Activated T-cell treated with anti-CD3 and anti-CD28 coated beads, Interleukin-2, amount 50 U/mL, for 48 hours (primary cell): ENCODE measurements at places on chromosomes 5 and 9.
A peak's percentile ranks its signal among the peaks of the same experiment; 100 is the strongest.

GRCh38 chr9:83617299-83617698 lies 5.6 kb upstream of the IDNK start:
- no peak for DNase-seq

DNA sequence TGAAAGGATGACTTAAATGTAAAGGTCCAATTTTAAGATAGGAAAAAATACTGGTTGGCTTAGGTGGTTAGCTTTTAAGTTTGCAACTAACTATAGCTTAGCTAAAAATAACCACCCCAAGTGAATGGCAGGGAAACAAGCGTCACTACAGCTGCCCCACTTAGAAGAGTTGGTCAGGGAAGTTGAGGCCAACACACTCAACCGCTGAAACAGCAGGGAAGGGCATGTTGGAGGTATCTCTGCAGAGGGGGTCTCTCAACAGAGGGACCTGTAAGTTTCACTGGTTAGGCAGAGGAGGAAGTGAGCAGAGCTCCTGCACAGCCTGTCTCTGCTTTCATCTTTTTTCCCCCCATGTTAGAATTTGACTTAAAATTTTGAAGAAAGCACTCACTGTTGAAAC lies 75.3 kb downstream of the LHFPL2 start:
- no peak for DNase-seq

DNA sequence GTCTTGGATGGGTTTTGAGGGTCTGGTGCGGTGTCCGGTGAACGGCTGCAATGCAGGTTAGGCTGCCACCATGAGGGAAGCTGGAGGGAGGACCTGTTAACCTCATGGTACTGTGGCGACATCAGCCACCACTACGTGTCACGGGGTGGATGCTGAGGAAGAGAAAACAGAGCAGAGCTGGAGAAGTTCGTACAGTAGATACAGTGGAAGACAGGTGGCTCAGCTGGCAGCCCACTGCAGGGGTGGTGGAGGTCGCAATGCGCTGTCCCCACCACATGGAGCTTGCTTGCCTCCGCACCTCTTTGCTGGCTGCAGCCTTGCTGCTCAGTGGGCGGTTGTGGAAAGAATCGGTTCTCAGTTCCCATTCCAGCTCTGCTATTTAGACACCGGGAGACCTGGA lies 2.8 kb downstream of the DCANP1 start:
- no peak for DNase-seq

- no peak for DNase-seq
Measured at GRCh38 chr5:172680921-172681320, 39.9 kb downstream of the NEURL1B start.

DNA sequence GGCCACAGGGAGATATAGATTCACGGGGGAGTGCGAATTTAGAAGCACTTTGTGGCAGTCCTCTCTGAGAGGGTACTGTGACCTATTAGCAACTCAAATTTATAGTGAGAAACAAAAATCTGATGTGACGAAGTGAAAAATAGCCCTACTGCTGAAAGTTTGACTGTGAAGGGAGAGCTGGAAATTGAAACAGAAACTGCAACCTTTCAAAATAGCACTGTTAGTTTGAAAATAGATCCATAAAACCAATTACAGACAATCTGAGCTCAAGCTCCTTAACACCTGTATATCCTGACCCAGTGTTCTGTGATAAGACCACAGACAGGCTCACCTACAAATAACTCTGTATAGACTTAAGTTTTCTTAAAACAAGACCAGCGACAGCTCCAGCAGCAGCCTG lies 420.1 kb downstream of the IRX1 start:
- DNase-seq = no peak

DNA sequence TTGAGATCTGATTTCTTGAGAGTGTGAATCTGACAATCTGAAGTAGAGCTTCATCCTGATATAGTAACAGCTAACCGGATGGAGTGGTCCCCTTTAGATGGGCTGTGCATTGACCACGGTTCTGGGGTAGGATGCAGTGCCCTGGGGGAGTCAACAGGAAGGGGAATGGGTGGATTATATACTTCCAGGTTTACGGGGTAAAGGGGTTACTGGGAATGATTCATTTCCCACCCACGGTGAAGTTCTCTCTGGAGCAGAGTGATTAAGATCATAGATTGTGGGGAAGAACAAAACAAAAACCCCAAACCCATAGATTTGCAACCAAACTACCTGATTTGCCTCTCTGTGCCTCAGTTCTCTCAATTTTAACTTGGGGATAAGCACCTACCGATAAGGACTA lies 1.5 kb upstream of the B4GALT7 start:
- DNase-seq = no peak

DNA sequence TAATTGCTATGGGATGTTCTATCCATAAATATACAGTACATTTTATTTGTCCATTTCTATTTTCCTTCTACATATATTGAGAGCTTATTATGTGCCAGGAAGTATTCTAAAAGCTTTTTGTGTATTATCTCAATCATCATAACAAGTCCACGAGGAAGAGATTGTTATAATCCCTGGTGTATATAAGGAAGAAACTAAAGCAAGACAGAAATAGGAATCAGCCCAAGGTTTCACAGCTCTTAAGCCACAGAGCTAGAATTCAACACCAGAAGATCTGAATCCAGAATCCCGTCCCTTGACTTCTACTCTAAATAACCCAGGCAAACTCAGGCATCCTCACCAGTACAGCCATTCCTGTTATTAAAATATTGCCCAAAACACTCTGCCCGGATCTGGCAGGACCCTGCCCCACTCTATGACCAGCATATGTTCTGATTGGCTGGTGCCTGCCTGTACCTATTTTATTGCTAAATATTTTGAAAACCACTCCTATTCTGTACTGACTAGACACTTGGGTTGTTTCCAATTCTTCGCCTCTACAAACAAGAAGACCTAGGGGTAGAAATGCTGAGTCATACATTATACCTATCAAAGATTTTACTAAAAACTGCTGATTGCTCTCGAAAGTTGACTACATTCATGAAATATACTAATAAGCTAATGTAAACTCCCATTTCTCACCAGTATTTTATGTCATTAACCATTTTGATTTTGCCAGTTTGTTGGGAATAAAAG lies 297.4 kb downstream of the ENC1 start:
- DNase-seq = no peak

DNA sequence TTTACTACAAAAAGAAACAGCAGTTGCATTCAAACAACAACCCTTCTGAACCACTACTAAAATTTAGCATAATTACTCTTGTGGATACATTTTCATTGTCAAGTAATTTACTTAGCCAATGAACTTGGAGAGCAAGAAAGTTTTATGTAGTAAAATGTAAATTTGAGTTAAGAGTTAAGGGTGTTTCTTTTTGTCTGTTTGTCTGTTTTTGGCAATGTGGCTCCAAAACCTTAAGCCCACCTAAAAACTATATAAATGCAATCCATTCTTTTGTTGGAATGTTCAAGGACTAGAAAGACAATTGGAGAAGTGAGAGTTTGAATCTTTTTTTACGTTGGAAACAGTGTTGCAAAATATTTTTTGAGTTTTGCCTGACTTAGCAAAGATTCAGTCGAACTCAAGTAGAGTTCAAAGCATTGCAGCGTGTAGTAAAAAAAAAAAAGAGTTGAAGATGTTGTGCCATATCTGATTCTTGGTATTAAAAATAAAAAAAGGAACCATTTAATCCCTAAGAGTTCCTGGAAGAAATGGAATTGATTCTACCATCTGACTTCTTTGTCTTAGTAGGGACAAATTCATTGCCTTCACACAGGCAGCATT lies 867 bp downstream of the SYK start:
- no peak for DNase-seq

DNA sequence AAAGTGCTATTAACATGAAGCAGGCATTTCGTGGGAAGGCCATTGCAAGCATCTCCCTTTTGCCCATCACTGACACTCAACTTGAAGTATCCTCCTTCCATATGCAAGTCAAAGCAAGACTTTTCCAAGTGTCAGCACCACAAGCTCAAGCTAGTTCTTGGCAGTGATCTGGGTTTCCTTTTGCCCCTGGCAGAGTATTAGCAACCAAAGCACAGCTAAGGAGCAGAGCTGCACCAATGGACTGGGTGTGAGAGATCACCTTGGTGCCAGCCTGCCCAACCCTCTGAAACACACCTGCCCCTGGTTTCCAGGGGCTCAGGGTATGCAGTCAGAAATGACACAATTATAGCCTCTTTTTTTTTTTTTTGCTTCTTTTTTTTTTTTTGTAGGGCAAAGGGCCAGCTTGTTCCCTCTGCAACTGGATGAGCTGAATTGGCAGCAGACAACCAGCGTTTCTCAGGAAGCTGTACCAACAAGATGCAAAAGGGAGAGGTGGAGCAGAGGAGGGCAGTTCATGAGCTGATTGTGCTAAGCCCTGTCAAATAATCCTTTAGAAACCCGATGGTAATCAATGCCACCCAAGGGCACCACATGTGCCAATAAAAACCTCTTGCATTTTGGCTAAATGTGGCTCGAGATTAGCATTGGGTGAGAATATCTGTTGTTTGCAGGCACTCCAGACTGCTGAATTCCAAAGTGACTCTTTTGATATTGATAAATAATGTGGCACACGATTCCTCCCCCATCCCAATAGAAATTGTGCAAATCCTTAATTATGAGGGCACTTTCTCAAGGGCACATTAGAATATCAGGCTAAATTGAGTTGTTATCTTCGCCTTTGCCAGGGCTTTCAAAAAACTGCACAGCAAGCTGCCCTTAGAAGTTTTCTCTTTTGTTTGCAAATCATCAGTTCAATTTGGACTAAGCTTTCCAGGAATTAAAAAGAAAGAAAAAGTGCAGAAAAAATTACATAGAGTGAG lies 192.4 kb downstream of the GAS1 start:
- no peak for DNase-seq

DNA sequence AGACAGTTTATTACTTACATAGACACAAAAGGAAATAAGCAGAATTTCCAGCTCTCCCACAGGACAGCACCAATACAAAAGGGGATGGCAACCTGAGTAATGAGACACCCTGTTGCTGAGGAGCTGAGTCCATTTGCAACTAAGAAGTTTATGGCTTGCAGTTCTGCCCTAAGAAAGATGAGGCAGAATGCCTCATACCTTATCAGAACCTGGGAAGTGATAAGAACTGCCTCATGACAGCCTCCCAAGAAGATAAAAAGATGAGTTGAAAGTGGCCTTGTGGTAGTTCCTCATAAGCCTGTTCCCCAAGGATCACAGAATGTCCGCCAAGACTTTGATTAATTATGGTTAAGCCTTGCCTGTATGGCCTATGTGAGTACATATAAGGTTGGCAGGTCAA lies 41.7 kb downstream of the ZMAT2 start:
- no peak for DNase-seq

DNA sequence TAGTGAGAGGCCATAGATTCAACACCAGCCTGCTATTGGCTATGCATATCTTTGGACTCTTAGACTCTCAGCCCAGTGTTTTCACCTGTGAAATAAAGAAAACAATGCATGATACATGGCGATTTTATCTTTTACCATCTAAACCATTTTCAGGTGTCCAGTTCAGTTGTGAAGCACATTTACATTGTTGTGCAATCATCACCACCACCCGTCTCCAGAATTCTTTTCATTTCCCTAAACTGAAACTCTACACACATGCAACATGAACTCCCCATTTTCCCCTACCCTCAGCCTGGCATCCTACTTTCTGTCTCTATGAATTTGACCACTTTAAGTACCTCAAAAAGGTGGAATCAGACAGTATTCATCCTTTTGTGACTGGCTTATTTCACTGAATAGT lies 420.6 kb downstream of the MED10 start:
- no peak for DNase-seq

DNA sequence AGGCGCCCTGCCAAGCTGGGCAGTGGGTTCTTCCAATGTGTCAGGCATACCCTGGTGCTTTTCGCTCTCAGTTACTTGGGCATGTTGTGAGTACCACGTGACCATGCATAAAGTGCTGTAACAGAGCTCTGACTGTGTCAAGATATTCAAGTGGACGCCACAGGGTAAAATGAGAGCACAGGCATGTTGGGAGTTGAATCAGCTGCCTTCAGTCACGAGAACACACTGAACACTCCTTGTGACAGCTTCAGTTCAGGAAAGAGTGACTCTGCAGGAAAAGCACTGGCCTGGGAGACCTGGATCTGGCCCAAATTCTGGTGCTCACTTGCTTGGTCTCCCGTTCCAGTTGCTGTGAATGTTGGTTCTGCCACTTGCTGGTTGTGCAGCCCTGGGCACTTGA lies 5.1 kb downstream of the MLANA start:
- DNase-seq = no peak

DNA sequence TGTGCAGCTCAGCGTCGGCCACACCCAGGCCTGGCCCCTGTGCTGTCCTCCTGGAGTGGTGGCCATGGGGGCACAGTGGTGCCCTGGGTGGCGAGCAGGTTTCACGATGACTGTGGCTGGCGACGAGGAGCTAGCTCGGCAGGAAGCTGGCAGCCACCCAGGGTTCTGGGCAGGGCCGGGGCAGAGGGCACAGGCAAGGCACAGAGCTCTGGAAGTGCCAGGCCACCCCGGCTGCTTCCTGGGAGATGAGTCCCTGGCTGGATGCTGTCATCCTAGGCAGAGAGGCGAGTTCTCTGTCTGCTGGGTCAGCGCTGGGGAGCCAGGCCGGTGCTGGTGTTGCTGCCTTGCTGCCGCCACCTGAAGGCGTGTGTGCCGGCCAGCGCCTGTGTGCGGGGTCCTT lies 51.7 kb downstream of the RXRA start:
- DNase-seq = no peak

- DNase-seq = peak; percentile 28
Measured at GRCh38 chr9:3337515-3338225, 188.1 kb downstream of the RFX3 start.

GRCh38 chr5:148033134-148033533 lies 30.6 kb upstream of the SPINK5 start:
- DNase-seq = no peak

DNA sequence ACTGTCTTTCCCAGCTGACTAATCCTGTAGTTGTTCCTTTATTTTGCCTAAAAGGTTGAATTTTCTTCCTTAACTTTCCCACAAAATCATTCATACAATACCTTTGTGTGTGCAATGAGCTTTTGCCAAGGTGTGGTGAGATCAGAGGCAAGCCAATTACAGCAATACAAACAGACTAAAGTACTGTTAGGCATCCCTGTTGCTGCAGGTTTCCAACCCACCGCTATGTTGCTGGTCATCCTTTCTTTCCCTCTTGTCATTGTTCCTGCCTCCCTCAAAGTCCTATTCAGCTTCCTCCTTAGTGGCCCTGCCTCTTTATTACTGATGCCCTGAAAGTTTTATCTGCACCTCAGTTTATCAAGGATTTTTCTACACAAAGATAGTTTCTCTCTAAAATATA lies 22.1 kb downstream of the ITGA2 start:
- no peak for DNase-seq

DNA sequence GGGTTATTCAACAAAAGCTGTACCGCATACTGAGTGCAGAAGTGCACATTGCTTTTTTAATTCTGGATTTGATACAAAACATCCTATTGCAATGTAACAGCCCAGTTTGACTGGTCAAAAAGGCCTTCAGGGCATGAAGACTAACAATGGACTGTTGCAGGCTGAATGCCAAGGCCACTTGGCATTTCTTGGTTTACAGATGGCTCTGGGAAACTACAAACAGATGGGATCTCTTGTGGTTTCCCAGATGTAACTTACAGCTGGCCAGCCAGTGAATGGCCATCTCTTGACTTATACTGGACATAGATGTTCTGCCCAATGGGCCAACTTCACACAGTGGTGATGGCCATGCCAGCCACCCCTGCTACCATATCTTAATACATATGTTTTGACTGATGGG lies 36.8 kb downstream of the UGT3A2 start:
- DNase-seq = no peak

- peak; percentile 20 for DNase-seq
Measured at GRCh38 chr5:155728146-155728856, 598.7 kb upstream of the SGCD start.

- DNase-seq = no peak
Measured at GRCh38 chr9:72048850-72049249, 11.6 kb downstream of the C9orf57 start.

GRCh38 chr9:127539259-127539981 lies 72.7 kb upstream of the STXBP1 start:
- DNase-seq = no peak
